A549 (cell line): ENCODE measurements at places on chromosomes 1 and 21.

DNA sequence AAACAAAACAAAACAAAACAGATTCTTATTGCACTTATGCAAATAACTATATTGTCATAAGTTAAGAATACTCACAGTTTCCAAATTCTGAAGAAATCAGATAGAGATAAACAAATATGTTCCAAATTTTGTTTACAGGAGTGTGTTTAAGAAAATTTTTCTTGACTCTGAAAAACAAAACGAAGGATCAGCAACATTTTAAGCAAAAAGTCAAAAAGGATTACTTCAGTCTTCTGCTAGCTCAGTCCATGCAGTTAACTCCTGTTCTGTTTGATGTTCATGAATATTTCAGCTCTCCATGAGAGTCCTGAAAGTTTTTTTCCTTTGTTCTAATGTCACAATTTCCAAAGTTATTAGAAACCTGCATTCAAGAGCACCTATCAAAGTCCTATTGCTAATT, 33.2 kb upstream of the KLF18 start:
- DNase-seq: no peak

DNA sequence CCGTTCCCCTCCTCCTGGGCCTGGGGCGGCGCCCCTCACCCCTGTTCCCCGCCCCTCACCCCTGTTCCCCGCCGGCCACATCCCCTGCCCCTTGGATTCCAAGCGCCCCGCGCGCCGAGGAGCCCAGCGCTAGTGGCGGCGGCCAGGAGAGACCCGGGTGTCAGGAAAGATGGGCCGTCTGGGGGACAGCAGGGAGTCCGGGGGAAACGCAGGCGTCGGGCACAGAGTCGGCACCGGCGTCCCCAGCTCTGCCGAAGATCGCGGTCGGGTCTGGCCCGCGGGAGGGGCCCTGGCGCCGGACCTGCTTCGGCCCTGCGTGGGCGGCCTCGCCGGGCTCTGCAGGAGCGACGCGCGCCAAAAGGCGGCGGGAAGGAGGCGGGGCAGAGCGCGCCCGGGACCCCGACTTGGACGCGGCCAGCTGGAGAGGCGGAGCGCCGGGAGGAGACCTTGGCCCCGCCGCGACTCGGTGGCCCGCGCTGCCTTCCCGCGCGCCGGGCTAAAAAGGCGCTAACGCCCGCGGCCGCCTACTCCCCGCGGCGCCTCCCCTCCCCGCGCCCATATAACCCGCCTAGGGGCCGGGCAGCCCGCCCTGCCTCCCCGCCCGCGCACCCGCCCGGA, at the start of gene TP73:
Gene TP73 (plus strand): TSS at position 587 of the 618 bp plus-strand sequence. CDS start 29,850 bp downstream, outside the sequence.
- no peak for DNase-seq

DNA sequence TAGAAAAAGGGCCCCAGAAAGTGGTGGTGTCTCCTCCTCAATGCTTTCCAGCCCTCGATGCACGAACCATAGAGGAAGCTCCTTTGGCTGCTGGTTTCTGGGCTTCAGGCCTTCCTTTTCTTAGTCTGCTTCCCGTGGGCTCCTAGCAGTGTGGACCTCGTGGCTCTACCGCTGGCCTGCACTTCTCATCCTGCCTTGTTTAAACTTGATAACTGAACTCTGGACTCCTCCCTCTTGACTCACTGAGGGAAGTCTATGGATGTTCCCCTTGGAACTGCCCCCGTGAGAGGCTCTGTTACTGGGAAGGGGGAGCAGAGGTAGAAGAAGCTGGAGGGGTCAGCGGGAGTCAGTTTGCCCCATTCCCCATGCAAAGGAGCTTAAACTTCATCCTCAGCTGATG, 75.3 kb upstream of the WDR26 start:
- DNase-seq: no peak

GRCh38 chr1:45395582-45395981, 55.3 kb upstream of the MUTYH start:
- no peak for DNase-seq

- no peak for DNase-seq
Observed at GRCh38 chr1:1048765-1049164, 25.3 kb downstream of the RNF223 start.

DNA sequence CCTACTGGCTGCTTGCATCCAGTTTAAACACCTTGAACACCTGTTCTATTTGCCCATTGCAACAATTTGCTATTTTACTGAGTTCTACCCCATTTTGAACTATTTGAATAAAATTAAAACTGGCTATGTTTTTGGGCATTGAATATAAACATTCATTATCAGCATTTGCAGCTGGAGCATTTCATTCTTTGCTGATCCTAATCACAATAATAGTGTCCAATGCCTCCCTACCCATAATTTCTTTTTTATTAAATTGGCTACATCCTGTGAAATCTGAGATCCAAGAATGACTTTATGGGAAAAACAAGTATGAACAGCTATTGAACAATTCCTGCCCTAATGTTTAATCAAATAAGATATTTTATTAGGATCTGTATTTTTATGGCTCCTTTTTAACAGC, 447.9 kb downstream of the PLA2G4A start:
- DNase-seq: no peak

GRCh38 chr1:109020693-109021257, 21.1 kb downstream of the WDR47 start:
- DNase-seq: no peak

GRCh38 chr1:229769006-229769405, 143.0 kb downstream of the URB2 start:
- no peak for DNase-seq

DNA sequence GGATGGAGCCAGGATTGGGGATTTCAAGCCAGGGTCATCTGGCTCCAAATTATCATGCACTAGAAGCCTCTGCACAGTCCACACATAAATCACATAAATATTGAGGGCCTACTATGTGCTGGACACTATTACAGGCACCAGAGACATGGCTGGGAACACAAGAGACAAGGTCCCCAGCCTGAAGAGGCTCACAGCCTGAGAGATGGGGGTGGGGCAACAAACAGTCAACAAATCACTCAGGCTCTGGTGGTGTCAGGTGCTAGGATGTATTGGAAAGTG, 41.6 kb upstream of the LAPTM5 start:
- no peak for DNase-seq

DNA sequence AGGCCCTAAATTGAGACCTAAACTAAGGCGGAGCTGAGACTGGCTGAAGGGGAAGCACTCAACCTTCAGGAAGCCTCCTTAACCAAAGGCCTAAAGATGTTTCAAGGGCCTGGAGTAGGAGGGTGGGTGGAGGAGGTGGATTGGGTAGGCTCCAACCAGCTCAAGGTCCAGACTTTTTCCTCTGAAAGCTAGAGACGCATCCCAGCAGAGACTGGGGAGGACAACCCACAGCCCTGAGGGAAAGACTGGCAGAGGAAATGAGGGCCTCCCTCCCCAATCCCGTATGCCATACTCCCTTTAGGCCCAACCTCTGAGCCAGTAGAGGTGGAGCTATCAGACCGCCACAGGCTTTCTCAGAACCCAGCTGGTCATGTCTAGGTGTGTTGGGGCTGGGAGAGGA, 1.1 kb downstream of the ECM1 start:
- no peak for DNase-seq

- DNase-seq: no peak
Observed at GRCh38 chr1:92975551-92976232, 14.4 kb upstream of the DIPK1A start.

GRCh38 chr1:217620814-217621213, 10.1 kb downstream of the GPATCH2 start:
- DNase-seq: no peak

GRCh38 chr1:183907070-183907469, 102.2 kb downstream of the RGL1 start:
- no peak for DNase-seq

GRCh38 chr1:43521756-43522155, 8.9 kb upstream of the PTPRF start:
- DNase-seq: no peak

DNA sequence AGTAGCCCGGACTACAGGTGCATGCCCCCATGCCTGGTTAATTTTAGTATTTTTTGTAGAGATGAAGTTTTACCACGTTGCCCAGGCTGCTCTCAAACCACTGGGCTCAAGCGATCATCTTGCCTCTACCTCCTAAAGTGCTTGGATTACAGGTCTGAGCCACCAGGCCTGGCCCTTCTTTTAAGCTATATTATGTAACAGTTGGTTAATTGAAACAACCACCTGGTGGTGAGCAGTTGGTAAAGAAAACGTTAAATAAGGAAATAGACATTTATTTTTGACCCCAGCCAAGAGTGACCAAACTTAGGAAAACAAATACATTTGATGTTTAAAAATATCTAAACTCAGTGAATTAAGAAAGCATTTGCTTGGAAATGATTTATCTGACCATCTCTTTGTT, 12.1 kb upstream of the PDC start:
- no peak for DNase-seq

- no peak for DNase-seq
Observed at GRCh38 chr1:70085521-70085920, 119.9 kb downstream of the LRRC40 start.
